ENCODE measurements at places on chromosomes 6 and 20. TPM values are rescaled to one million over a fixed set of nuclear protein-coding genes. Genes with fewer than 3 reads are reported as not detected.

SYCP2 gene
- 8.6 TPM for total RNA-seq

NHLRC1 gene
- 0.89 TPM for total RNA-seq

DNA sequence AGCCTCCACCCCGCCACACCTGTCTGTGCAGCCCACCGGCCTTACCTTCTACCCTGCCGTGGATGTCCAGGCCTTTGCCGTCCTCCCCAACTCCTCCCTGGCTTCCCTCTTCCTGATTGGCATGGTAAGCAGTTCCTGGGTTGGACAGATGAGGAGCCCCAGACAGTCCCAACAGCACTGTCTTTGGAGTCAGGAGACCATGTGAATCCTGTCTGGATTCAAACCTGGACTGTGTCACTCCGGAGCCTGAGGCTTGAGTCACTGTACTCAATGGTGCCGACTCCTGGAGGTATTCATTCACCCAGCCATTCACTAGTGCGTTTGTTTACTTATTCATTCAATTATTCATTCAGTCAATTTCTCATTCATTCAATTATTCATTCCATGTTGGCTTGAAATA is 20.0 kb upstream of the LBP start:
- H3K36me3 ChIP-seq = no peaks in the 10 kb centered on the region
- DNase-seq = no peak
- no peaks in the 10 kb centered on the region for H3K4me1 ChIP-seq
- H3K27ac ChIP-seq = no peak overlapping the region
- H3K27me3 ChIP-seq = no peaks in the 10 kb centered on the region

DNA sequence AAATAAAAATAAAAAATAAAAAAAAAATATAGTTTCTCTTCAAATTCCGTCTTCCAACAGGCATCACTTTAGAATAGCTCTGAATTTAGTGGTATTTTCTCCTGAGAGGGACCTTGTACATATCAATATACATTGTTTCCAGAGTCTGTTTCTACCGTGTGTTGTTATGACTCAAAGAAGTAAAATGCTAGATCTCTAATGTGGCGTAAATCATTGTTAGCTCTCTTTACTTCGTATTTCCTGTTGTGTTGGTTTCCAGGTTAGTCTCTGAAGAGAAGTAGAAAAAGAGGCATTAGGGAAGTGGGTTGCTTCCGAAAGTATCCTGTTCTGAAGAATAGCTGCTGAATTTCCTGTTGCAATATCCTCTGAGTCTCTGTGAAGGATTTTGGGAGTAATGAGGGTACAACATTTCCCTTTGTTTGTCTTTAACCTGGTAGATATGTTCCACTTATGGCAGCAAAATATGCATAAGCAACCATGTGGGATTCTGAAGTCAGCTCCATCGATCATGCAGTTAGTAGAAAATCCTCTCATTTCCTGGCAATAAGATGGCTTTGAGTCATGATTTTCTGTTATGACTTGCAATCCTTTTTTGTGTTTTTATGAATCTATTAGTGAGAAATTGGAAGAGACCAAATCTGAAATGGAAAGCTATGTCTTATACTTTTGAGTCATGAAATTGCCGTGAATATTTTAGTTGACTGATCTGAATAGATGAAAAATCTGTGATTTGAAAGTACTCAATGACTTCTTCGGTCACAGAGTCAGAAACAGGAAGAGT is 42.0 kb upstream of the MCHR2 start:
- DNase-seq = no peak
- no peaks in the 10 kb centered on the region for H3K36me3 ChIP-seq
- H3K4me1 ChIP-seq = no peaks in the 10 kb centered on the region
- H3K27ac ChIP-seq = no peak overlapping the region
- H3K27me3 ChIP-seq = no peaks in the 10 kb centered on the region
- no peak overlapping the region for H3K4me3 ChIP-seq

DNA sequence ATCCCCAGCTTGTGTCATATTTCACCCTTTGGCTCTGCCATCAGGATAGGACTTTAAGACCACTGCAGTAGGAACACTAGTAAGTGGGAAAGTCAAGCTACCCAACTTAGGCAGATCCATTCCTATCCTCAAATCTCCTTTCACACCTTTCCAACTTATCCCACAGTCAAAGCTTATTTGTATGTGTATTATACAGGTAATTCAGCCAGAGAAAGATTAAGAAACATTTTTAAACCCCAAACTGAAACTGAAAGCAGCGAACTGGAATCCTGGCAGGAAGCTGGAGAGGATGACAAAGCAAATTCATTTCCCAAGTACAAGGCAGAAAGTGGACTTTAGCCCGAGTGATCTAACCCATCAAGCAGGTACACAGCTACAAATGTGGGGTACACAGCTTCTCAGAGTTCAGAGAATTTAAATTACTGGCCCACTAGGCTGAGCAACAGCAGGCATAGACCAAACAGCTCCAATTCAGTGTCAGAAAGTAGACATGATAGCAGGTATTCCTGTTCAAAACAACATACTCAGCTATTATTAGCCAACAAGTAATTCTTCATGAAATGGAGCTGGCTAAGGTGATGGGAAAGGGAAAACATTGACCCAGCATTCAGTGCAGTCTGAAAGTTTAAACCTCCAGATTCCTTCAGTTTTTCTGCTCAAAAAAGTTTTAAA is 39.1 kb downstream of the ILRUN start:
- peaks cover 9% of the 10 kb centered on the region for H3K36me3 ChIP-seq
- H3K27me3 ChIP-seq = no peaks in the 10 kb centered on the region
- peaks cover 17% of the 10 kb centered on the region for H3K4me1 ChIP-seq
- H3K4me3 ChIP-seq = peak overlapping the region; percentile 22
- DNase-seq = no peak
- peak overlapping the region; percentile 72 for H3K27ac ChIP-seq

DNA sequence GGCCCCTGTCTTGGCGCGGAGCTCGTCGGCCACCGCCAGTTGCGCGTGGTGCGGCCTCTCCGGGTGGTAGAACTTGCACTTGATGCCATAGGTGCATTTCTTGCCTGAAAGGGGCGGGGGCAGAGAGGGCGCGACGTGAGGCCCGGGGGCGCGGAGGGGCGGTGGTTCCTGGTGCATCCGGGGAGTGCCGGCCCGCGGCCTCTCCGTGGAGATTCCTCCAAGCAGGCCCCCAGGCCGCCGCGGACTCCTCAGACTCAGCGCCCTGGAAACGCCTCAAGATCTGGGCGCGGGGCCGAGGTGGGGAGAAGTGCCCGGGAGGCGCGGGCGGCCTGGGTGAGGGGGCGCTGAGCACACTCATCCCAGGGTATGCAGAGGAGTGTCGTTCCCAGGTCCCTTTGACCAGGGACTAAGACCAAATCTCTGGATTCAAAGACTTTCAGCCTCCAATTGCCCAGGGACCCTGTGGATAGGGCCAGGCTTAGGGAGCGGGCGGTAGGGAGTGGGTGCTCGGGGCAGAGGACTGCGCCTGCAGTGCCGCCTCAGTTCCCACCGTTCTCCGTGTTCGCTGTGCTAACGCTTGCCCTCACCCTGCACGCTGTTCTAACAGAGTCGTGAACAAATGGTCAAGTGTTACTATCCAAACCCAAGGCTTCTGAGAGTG is 33.3 kb downstream of the ZC3H12D start:
- H3K36me3 ChIP-seq = no peaks in the 10 kb centered on the region
- no peak for DNase-seq
- H3K27ac ChIP-seq = no peak overlapping the region
- H3K4me1 ChIP-seq = peaks cover 5% of the 10 kb centered on the region
- no peak overlapping the region for H3K4me3 ChIP-seq

GRCh38 chr6:11854408-11855165 is 76.0 kb upstream of the ADTRP start:
- H3K4me1 ChIP-seq = no peaks in the 10 kb centered on the region
- DNase-seq = no peak
- no peaks in the 10 kb centered on the region for H3K36me3 ChIP-seq
- no peak overlapping the region for H3K27ac ChIP-seq
- no peaks in the 10 kb centered on the region for H3K27me3 ChIP-seq

- H3K4me1 ChIP-seq = no peaks in the 10 kb centered on the region
- H3K4me3 ChIP-seq = no peak overlapping the region
- DNase-seq = no peak
- no peaks in the 10 kb centered on the region for H3K27me3 ChIP-seq
- no peak overlapping the region for H3K27ac ChIP-seq
These were observed 75.1 kb downstream of the SLC2A10 start for GRCh38 chr20:46784436-46785127.

DNA sequence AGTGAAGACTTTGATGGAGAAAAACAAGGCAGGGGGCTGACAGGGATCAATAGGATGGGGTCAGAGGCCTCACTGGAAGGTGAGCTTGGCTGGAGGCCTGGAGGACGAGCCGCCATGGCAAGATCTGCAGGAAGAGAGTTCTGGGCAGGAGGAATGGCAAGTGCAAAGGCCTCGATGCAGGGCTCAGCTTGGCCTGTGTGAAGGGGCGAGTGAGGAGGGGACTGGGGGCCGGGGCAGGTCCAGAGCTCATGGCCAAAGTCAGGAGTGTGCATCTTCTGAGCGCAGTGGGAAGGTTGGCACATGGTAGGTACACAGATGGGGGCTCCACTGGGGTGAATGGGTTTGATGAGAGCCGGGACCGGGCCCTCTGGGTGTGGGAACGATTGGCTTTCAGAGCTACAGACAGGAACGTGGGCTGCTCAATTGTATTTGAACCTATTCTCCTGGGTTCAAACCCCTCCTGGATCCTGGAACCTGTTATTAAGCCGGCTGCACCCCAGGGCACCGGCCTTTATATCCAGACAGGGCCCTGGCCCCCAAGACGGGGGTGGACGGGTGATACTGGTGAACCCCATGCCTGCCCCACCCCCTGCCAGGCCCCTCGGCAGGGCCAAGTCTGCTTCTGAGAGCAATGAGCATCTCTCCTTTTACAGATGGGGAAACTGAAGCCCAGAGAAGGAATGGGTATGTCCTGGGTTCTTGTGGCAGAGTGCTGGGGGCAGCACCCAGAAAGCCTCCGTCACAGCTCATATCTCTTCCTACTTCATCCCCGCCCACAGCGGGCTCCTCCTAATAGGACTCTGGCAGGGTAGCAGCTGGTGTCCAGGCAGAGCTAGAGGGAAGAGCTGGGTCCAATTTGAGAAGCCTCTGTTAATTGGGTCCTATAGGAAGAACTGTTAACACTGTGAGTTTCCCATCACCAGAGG is 106.1 kb downstream of the CEBPB start:
- DNase-seq = no peak
- H3K4me1 ChIP-seq = peaks cover 35% of the 10 kb centered on the region
- H3K27ac ChIP-seq = no peak overlapping the region

KHDRBS2 gene
- total RNA-seq = 0.26 TPM

TCF15 gene
- 0.32 TPM for total RNA-seq

SLC17A2 gene
- total RNA-seq = not detected

HDGFL1 gene
- total RNA-seq = not detected

HTR1B gene
- not detected for total RNA-seq

- H3K27me3 ChIP-seq = no peaks in the 10 kb centered on the region
- no peak overlapping the region for H3K4me3 ChIP-seq
- no peaks in the 10 kb centered on the region for H3K4me1 ChIP-seq
These were observed 189.7 kb downstream of the EDN1 start for GRCh38 chr6:12479881-12480280.

GRCh38 chr6:3347247-3347646 is 88.5 kb downstream of the PSMG4 start:
- no peak overlapping the region for H3K4me3 ChIP-seq
- no peaks in the 10 kb centered on the region for H3K4me1 ChIP-seq
- no peak overlapping the region for H3K27ac ChIP-seq

All from natural killer cell (primary cell).